ENCODE measurements at places on chromosomes 2 and 18. TPM values are rescaled to one million over a fixed set of nuclear protein-coding genes. Genes with fewer than 3 reads are reported as not detected.

DNA sequence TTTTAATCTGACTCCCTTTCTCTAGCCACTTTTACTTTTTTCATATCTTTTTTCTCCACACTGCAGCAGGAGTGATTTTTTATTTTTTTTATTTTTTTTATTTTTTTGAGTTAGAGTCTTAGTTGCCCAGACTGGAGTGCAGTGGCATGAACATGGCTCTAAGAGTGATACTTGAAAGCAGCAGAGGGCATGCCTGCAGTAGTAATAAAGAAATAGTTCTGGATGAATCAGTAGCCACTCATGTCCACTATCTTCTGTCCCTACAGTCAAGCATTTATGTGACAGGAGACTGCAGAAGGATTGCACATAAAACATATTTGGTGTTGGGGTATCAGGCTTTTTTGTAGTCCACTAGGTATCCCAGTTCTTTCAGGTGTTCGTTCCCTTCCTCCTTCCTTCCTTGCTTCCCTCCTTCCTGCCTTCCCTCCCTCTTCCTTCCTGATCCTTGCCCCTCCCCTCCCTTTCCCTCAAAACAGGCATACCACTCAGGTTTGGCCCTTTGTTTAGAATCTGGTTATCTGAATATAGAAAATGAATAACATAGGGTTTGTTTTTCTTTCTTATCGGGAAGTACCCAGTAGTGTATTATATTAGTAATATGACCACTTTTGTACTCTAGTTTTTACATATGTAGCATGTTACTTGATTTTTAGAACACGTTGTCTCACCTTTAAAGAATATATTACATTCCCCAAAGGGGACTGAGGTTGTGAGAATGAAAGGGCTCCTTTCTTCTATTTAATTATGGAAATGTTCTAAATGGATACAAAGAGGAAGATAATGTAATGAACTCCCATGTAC, 23.5 kb downstream of the MIB1 start:
- no peak for DNase-seq

GRCh38 chr2:7428454-7429204, 511.4 kb downstream of the RNF144A start:
- DNase-seq: no peak

GRCh38 chr18:79629249-79629558, 50.4 kb upstream of the CTDP1 start:
- no peak for DNase-seq

DNA sequence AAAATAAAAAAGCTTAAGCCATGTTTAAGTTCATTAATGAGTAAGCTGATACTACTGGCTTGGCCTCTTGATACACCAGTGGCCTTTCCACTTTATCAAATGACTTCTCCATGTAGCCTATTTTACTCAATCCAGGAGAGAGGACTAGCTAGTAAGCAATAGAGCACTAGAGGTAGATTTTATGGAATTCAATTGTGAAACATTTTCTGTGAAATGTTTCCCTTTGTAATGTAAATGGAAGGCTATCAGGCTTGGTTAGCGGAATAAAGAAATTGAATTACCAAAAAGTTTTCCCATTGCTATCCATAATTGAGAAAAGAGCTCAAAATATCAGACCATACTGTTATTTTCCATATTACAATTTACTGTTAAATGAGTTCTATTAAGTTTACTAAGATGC, 515.4 kb upstream of the CDH2 start:
- no peak for DNase-seq

Gene FEV
- total RNA-seq: 3.9 TPM

Gene STEAP3
- 19.4 TPM for total RNA-seq

Gene CDK15
- total RNA-seq: 1.4 TPM

GRCh38 chr2:202017940-202018339, 15.7 kb upstream of the FZD7 start:
- no peak for DNase-seq

GRCh38 chr18:6644836-6645627, 84.5 kb upstream of the ARHGAP28 start:
- DNase-seq: no peak

DNA sequence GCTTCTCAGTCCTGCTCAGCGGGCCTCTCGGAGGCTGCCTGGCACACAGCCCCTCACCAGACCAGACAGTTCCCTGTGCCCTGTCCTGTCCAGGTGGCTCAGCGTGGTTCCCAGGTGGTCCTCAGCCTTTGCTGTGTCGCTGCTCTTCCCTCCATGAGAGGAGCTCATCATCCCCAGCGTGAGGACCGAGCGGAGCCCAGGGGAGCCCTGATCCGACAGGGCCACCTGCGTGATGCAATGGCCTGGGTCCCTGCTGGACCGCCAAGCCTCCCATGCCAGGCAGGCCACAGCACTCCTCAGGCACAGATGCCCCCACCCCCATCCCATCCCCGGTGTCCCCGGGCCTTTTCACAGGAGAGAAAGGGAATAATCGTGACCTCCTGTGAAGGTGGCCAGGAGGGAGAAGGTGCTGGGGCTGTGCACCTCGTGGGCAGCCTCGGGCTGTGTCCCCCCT, 4.3 kb downstream of the GPC1 start:
- DNase-seq: no peak

Gene PROKR1
- total RNA-seq: not detected

DNA sequence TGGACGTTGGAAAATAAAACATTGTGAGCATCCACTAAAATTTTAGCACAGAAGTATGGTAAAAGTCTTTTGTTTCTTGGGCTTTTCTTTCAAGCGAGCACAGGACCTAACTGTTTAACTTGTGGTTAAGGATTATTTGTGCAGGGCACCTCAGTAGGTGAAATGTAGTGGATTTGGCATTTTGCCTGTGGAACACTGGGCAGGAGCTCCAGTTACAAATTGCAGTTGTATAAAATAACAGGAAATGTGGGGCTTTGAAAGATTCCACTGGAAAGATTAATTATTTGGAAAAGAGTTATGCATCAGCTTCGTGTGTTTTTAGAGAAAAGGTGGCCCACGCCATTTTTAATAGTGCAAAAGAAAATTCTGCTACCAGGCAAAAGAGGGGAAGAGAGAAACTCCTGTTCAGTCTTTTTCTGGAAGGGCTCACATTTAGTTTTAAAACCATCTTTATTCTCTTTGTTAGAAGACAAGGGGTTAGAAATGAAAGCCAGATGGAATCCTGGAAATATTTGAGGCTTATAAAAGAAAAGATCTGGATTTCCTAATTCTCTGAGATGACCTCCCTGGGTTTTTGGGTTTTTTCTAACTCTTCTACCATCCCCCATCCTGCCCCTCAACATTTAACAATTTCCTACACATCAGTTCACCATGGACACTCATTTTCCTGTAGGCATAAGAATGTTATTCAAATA, 144.3 kb upstream of the SERTAD2 start:
- DNase-seq: no peak

DNA sequence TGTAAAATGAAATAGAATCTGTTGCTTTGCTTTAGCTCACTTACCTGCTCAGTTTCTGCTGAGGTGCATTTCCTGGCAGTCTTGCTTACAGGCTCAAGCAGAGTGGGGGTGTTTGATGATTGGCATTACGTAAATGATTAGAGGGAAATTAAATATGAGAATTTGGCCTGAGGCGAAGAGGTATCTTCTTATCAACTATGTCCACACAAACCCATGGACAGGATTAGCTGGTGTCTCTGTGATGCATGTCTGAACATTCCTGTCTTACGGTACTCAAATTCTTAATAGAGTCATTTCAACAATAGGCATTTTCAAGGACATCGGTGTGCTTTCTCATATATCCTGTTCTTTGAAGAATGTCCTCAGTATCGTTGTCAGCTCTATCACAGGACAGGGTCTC, 102.1 kb downstream of the PRPF40A start:
- DNase-seq: no peak

DNA sequence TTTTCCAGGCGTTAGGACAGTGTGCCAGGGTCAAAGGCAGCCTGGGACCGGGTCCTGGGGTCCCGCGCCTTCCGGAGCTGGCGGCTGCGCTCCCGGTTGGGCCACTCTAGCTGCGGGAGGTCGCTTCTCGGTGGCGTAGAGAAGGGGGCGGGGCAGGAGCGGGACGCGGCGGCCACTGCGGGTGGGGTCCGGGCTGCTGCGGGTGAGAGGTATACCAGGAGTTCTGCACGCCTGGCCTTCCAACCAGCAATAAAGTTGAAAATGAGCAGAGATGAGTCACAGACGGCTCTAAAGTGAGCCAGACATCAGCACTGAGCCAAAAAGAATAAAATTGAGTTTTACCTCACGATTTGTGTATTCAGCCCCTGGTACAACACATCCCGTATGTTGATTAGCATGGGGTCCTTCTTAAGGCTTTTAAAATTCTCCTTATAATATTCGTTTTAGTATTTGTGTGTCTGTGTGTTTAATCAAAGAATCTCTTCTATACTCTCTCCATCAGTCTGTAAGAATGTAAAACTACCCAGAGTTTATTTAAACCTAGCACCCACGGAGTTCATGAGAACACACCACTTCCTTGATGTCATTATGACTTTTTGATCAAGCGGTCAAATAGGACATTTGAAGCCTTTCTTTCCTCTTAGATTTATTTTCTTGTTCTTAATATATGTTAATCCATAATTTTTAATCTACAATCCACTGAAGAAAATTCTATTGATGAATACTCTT, at the start of gene C1GALT1C1L:
C1GALT1C1L (minus strand) TSS at position 108 of the 729 bp plus-strand sequence; CDS start at position 1, 107 bp downstream.
- DNase-seq: peak; percentile 68

Gene BCL11A
- total RNA-seq: 28.9 TPM

DNA sequence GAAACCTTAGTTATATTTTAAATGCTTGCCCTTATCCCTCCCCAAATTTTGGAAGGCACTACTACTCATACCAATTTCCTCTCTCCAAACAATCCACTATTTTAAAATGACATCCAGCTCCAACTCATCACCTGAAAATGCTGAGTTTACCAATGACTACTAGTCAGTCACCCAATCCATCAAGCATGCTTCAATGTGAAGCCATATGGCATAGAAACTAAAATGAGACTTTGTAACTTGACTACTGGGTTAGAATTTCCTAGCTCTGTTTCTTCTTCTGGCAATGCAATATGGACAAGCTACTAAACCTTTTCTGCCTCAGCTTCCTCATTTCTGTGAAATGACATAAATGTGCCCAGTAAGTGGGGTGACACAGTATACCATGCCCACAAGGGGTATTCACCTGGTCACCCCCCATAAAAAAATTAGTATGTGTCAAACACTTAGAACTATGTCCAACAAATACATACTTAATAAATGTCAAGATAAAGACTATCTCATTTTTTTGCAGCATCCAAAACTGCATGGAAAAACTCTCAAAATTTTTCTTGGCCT, 10.0 kb upstream of the STPG4 start:
- no peak for DNase-seq

- DNase-seq: no peak
Observed at GRCh38 chr18:59265246-59265973, 7.8 kb downstream of the RAX start.

GRCh38 chr2:179340678-179341077, 76.0 kb upstream of the SESTD1 start:
- DNase-seq: no peak

- DNase-seq: no peak
Observed at GRCh38 chr18:29925566-29925965, 1117.0 kb downstream of the DSC3 start.

Gene DYNAP
- total RNA-seq: not detected

- no peak for DNase-seq
Observed at GRCh38 chr18:11163665-11164064, 14.3 kb upstream of the PIEZO2 start.

DNA sequence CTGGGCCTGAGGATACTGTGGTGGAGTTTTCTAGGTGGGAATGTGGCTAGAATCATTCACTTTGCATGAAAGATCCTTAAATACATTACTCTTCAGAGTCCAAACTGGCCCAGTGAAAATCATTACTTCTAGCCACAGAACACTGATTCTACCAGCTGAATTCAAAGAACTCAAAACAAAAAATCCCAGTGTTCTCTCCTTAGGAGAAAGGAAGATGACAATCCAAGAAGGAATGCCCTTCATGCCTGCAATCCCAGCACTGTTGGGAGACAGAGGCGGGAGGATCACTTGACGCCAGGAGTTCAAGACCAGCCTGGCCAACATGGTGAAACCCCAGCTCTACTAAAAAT, 35.2 kb downstream of the FAM228A start:
- DNase-seq: no peak

- no peak for DNase-seq
Observed at GRCh38 chr2:45117383-45117782, 108.1 kb upstream of the SIX2 start.

Gene DSG4
- 0.11 TPM for total RNA-seq

- no peak for DNase-seq
Observed at GRCh38 chr18:62107881-62108280, 79.0 kb downstream of the PIGN start.

Gene ZNF638
- total RNA-seq: 75.5 TPM

- DNase-seq: no peak
Observed at GRCh38 chr2:239025096-239025801, 177.4 kb downstream of the TWIST2 start.

DNA sequence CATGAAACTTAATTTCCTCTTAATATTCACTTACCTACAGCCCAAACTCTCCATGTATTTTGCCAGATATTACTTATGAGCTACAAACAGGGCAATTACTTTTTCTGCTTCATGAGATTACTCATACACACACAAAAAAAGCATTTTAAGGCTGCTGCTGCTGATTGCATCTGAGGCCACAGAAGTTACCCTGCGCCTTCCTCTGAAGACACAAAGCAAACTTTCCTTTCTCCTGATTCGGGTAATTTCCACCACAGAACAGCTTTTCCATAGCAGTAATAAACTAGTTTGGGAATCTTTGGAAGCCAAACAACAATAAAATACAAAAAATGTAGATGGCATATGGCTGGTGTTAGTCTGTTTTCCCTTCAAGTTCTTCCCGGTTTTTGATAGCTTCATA, 6.2 kb downstream of the TTC32 start:
- no peak for DNase-seq

DNA sequence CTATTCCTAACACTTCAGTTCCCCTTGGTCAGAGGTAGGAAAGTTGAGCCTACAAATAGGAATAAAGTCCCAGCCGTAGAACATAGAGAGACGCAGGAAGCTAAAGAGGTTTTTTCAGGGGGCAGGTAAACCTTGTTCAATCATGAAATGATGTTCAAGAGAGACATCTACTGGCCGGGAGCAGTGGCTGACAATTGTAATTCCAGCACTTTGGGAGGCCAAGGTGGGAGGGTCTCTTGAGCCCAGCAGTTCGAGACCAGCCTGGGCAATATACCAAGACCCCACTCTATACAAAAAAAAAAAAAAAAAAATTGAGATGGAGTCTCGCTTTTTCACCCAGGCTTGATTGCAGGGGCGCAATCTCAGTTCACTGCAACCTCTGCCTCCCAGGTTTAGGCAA, 66.7 kb upstream of the DNAJC10 start:
- peak; percentile 9 for DNase-seq

DNA sequence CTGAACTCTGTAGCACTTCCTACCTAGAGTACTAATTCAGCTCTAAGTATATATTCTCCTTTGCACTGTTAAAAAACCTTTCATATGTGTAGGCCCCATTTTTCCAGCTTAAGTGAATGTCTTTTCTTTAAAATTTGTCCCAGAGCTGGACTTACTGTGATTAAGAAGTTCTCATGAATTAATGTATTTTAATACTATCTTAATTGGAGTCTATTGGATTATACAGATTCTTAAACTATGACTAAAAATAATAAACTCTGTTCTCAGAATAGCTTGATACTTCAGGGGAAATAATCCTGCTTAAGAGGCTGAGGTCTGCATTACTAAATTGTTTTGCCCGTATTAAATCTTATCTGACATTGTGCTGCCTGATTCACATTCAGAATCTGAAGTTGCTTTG, 223.3 kb downstream of the RIT2 start:
- DNase-seq: no peak
